ENCODE measurements at places on chromosomes 2 and 18.

- no peak for DNase-seq
Measured at GRCh38 chr2:13504808-13505207, 788.1 kb downstream of the TRIB2 start.

- no peak for DNase-seq
Measured at GRCh38 chr2:189614585-189614984, 34.0 kb upstream of the SLC40A1 start.

- DNase-seq: no peak
Measured at GRCh38 chr18:58966704-58967103, 102.0 kb downstream of the ZNF532 start.

GRCh38 chr2:118913803-118914645, 28.0 kb upstream of the MARCO start:
- DNase-seq: no peak

DNA sequence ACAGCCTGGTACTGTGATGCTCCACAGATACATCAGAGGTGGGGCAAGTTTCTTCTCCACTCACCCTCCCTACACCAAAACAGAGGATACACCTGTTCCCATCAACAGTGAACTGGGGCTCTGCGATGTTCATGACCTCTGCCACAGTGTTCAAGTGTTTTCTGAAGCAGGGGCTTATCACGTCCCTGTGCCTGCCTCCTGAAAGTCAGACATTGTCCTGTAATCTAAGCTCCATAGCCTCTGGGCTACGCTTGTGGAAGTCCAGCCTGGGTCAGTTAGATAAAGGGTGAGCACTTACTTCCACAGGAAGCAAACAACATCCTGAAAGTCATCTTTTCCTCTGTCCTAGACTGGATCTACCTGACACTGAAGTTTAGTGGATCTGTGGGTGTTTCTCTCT, 20.2 kb upstream of the MRO start:
- no peak for DNase-seq

GRCh38 chr2:220580113-220580512, 952.7 kb downstream of the SLC4A3 start:
- no peak for DNase-seq

GRCh38 chr18:3442919-3443318, 7.1 kb upstream of the TGIF1 start:
- no peak for DNase-seq

DNA sequence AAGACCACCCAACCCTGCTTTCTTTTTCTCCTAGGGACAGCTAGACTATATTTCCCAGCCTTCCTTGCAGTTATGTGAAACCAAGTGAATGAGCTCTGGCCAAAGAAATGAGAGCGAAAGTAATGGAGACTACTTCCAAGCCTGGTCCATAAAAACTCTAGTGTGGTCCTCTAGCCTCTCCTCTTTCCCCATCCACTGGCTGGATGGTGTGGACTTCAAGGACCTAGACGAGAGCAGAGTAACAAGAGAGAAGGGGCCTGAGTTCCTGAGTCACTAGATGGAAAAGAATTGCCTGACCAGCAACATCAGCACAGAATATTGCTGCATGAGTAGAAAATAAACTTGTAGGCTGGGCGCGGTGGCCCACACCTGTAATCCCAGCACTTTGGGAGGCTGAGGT, 2.9 kb upstream of the TMSB10 start:
- no peak for DNase-seq

- DNase-seq: no peak
Measured at GRCh38 chr18:51029378-51029693, 677 bp upstream of the SMAD4 start.

GRCh38 chr2:100802066-100802465, 17.9 kb upstream of the NPAS2 start:
- DNase-seq: no peak

DNA sequence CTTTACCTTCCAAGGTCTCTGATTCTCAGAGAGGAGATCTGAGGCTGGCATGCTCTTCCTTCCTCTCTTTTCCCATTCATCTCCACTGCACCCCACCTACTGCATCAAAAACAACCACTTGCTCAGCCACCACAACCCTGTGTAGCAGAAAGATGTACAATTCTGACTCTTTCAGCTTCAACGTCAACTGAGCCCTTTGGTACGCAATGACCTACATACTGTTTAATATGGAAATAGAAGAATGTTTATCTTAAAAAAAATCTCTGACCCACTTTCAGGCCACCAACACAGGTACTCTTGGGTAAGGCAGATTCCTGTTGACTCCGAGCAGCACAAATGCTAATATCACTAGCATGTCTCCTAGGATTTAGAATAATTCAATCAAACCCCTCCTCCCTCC, 76.2 kb upstream of the AFF3 start:
- DNase-seq: no peak

- DNase-seq: no peak
Measured at GRCh38 chr2:176412136-176412535, 142.9 kb downstream of the MTX2 start.

- no peak for DNase-seq
Measured at GRCh38 chr2:80111185-80111584, 193.4 kb downstream of the LRRTM1 start.

DNA sequence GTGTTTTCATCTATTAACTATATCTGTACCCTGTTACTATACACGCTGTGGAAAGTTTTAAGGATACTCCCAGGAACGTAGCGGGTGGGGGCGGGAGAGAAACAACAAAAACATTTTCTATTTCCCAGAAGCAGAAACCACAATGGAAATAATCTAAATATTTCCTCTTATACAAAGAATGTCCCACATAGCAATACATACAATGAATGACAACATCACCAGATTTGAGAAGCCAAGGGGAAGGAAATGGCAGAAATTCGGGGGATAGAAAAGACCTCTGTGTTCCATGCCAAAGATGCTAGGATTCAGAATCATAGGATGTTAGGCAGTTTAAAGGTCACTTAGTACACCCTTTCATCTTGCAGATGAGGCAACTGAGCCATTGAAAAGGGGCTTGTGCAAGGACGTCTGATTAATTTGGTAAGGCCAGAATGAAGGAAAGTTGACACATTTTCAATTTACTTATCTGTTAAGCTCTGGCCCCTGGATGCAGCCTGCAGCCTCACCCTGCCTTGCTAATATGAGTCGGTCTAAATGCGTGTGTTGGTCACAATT, 41.1 kb upstream of the SCYGR1 start:
- DNase-seq: no peak

- DNase-seq: peak; percentile 82
Measured at GRCh38 chr2:203706403-203706802, at the start of gene CD28. CD28 (plus strand) TSS chr2:203706639; CDS start chr2:203706697, 58 bp downstream.

DNA sequence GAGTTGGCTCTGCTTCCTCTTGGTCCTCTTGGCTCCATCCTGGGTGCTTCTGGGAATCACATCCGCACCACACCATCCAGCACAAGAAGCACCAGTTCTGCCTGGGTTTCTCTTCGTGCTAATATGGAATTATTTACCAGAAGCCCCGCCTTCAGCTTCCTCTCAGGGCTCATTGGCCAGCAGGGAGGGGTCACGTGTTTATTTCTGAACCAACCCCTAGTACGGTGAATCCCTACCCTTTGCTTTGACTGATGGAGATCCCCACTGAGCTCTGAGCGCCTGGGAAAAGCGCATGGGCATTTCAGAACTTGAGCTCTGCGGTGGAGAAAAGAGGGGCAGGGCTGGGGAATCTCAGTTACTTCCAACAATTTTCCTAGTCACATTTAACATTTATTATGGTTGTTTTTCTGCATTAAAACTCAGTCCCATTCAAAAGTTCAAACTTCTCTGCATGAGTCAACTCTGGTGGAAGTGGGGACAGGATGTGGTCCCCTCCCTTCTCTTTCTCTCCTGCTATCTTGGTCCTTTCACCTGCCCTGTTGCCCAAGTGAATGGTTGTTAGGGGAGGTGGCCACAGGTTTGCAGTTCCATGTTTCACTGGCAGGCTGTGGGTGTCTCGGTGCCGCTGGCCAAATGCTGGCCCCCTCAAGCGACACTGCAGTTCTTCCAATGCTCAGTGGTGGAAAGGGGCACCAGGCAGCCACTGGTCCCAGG, 76.4 kb upstream of the TTC39C start:
- DNase-seq: no peak

GRCh38 chr2:236172255-236173035, 4.3 kb upstream of the GBX2 start:
- no peak for DNase-seq

- no peak for DNase-seq
Measured at GRCh38 chr2:139077099-139077737, 297.0 kb upstream of the NXPH2 start.

- no peak for DNase-seq
Measured at GRCh38 chr2:20452551-20452950, 5.7 kb downstream of the RHOB start.

DNA sequence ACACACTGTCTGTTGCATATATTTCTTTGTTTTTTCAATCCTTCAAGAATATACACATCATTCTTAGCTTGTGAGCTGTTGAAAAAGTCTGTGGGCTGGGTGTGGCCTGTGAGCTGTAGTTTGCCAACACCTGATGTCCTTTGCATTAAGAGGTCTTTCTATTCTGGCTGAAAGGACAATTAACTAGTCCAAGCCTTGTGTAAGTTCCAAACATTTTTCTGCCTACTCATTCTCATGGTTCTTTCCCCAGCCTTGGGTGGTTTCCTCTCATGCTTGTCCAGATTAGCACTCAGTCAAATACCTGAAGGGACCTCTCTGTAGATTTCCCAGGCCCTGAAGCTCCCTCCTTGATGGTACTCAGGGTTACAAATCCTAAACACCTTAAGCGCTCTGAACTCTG, 57.8 kb upstream of the NABP1 start:
- no peak for DNase-seq

GRCh38 chr2:24586955-24587354, 95.9 kb downstream of the NCOA1 start:
- no peak for DNase-seq

DNA sequence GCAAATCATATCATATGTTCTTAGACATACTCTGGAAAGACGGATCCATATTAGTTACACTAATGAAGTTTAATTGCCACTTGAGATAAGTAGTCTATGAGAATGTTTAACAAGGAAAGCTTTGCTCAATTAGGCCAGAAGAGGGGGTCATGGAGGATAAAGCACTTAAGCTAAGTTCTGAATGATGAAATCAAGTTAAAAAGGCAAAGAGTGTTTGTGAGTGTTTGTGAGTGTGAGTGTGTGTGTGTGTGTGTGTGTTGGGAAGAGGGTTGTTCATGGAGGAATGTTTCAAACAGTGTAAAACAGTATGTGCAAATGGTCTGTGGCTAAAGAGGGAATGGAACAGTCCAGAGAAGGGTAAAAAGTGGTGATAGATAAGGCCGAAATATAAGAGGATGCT, 360.9 kb downstream of the ERBB4 start:
- no peak for DNase-seq

DNA sequence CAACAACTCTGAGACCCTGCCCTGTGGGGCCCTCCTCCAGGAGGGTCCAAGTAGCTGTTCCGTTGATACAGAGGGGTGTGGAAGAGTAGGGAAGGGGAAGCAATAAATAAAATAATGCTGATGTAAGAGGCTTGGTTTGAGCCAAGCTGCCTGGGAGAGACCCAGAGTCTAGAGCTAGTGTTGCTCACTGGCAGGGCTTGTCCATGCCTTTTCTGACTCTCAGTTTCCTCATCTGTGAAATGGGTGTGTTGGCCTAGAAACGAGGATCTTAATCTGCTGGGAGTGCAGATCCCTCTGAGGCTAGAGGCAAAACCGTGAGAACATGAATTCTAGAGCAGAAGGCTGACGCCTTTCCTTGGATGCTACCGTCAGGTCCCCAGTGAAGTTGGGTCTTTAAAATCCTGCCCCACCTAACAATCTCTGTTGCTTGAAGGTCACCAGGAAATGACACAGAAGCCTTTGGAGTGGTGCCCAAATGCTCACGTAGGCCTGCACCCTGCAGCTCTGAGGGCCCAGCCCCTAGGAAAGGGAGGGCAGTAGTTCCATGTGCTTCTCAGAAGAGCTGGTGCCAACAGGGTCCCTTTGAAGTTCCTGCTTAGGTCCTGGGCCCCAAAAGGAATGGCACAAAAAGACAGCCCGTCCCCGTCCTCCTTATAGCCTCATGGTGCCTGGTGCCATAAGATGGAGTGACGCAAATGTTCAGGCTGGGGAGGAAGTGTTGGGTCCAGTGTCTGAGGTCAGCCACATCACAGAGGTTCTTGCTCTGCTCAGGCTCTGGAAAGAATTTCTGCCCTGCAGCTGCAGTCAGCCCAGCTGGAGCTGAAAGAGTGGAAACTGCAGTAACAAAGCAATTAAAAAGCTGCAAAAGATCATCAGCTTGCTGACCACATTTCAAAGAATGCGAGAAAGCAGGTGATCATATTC, 73.2 kb upstream of the SMAD2 start:
- no peak for DNase-seq
